Naive B cell (primary cell): ENCODE measurements at places on chromosomes 5 and 9. TPM values are rescaled to one million over a fixed set of nuclear protein-coding genes. Genes with fewer than 3 reads are reported as not detected.

- DNase-seq: no peak
Observed at GRCh38 chr9:109249615-109250014, 71.2 kb downstream of the EPB41L4B start.

DNA sequence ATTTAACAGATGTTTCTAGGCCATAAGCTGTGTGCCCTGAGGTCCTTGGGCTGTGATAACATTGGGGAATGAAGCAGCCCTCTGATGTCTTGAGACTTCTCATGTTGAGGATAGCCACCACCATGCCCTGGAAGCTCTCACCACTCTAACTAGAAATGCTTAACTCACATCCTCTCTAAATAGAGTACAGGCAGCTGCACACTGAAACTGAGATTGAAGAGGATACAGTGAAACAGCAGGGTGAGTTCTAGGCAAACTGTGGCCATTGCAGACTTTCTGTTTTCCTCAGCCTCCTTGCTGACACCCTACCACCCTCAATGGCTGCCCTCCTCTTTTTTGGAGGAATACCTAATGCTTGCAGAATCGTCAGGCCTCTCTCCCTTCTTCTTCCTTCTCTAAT, 22.4 kb downstream of the UTP15 start:
- no peak for DNase-seq

GRCh38 chr5:93677359-93677891, 64.0 kb downstream of the POU5F2 start:
- DNase-seq: no peak

DNA sequence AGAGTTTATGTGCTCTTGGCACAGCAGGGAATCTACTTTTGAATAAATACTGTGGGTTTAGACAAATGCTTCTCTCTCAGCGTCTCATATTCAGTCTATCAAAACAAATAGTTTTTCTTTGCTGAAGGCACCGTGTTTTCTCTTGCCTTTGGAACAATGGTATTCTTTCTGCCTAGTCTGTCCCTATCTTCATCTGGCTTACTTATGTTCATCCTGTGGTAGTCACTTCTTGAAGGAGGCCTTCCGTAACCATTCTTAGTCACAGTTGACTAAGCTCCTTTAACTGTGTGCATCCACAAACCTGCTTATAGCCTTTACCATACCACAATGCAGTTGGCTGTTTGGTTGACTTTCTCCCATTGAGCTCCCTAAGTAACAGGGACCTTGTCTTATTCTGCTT, 45.9 kb downstream of the LARP1 start:
- no peak for DNase-seq

- no peak for DNase-seq
Observed at GRCh38 chr9:117470902-117471301, 56.0 kb upstream of the ASTN2 start.

- no peak for DNase-seq
Observed at GRCh38 chr9:107060062-107060461, 197.1 kb downstream of the ZNF462 start.

DNA sequence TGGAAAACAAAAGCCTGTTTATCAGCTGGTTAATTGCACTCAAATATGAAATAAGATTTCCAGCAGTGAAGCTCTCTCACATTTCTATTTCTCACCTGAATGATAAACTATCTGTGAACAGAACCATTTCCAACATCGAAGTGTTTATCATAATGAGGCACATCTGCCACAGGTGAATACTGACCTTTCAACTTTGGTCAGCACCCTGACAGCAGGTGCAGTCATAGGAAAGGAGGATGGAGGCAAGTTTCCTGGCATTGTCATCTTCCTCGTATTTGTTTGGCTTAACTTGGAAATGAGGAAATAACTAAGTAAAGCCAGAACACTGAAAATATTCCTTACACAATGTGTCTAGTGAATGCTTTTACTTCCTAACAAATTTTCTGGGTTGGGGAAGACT, 716.4 kb downstream of the NR2F1-AS1 start:
- no peak for DNase-seq

DNA sequence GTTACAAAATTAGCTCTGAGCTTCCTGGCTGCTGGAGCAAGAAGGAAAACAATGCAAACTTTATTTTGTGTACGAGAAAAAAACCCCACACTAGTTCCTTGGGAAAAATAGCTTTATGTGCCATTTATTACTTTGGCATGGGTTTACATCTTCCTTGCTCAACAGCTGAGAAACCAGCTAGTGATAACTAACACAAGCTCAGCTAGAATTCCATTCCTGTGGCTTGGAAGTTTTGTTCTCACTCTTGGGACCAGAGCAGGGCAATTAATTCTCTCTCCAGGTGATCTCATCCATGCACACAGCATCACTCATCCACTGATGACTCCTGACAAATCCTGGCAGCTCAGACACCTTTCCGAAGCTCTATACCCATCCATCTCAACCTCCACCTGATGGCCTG, 104.1 kb downstream of the CRB2 start:
- no peak for DNase-seq

ST8SIA4 gene
- polyA plus RNA-seq: 22.8 TPM

PRDM9 gene
- not detected for polyA plus RNA-seq
